ENCODE measurements at places on chromosomes 4 and X. TPM values are rescaled to one million over a fixed set of nuclear protein-coding genes. Genes with fewer than 3 reads are reported as not detected.

YY2 gene
- 1.2 TPM for polyA plus RNA-seq

TMPRSS11B gene
- polyA plus RNA-seq: not detected

SRPX2 gene
- not detected for polyA plus RNA-seq

PNCK gene
- polyA plus RNA-seq: not detected

EDA gene
- polyA plus RNA-seq: not detected

NPY1R gene
- not detected for polyA plus RNA-seq

ASMTL gene
- polyA plus RNA-seq: 31.8 TPM

AFM gene
- not detected for polyA plus RNA-seq

MAGEA8 gene
- not detected for polyA plus RNA-seq

NIPAL1 gene
- polyA plus RNA-seq: 8.0 TPM

CLDN2 gene
- not detected for polyA plus RNA-seq

GSX2 gene
- polyA plus RNA-seq: not detected

GNRHR gene
- not detected for polyA plus RNA-seq

IGBP1 gene
- polyA plus RNA-seq: 31.9 TPM

SYTL5 gene
- 0.04 TPM for polyA plus RNA-seq

GPR119 gene
- not detected for polyA plus RNA-seq

AKAP17A gene
- 26.3 TPM for polyA plus RNA-seq

PDCL2 gene
- polyA plus RNA-seq: not detected

F8A2 gene
- not detected for polyA plus RNA-seq

SPON2 gene
- polyA plus RNA-seq: 9.6 TPM

MAOA gene
- polyA plus RNA-seq: not detected

GYG2 gene
- polyA plus RNA-seq: not detected
